ENCODE measurements at places on chromosomes 2 and 18.

GRCh38 chr2:120932472-120932871 lies 196.8 kb downstream of the GLI2 start:
- DNase-seq, result no peak

GRCh38 chr18:57301573-57302559 lies 50.5 kb upstream of the ST8SIA3 start:
- no peak for DNase-seq

DNA sequence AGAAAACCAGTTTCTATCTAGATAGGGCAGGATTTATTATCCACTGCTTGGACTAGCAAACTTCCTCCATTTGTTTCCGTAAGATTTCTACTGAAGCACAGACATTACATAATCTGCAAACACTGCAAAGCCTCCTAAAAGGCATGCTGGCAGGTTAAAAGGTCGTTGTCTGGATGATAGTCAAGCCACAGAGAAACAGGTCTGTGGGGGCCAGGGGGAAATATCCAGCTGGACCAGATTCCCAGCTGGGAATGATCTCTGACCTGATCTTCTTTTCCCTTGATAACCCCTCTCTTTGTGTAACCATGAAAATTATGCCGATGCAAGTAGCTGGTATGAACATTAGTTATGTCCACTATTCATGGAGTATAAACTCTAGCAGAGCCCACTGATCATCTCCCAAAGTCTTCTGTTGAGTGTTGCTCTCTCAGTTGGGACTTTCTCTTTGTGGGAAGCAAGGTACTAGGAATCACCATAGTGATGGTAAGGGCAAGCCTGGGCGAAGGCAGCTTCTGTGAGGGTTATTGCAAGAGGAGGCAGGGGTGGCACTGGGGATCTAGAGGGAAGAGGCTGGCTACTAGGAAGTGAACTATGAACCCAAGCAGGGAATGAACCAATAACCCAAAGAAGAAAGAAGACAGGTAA lies 61.3 kb downstream of the GDF7 start:
- no peak for DNase-seq

GRCh38 chr2:160575368-160575767 lies 81.8 kb upstream of the RBMS1 start:
- DNase-seq, result no peak

Measured in CD8-positive, alpha-beta T cell (primary cell).